OCI-LY7 (cell line): ENCODE measurements at places on chromosomes 13 and 19.

DNA sequence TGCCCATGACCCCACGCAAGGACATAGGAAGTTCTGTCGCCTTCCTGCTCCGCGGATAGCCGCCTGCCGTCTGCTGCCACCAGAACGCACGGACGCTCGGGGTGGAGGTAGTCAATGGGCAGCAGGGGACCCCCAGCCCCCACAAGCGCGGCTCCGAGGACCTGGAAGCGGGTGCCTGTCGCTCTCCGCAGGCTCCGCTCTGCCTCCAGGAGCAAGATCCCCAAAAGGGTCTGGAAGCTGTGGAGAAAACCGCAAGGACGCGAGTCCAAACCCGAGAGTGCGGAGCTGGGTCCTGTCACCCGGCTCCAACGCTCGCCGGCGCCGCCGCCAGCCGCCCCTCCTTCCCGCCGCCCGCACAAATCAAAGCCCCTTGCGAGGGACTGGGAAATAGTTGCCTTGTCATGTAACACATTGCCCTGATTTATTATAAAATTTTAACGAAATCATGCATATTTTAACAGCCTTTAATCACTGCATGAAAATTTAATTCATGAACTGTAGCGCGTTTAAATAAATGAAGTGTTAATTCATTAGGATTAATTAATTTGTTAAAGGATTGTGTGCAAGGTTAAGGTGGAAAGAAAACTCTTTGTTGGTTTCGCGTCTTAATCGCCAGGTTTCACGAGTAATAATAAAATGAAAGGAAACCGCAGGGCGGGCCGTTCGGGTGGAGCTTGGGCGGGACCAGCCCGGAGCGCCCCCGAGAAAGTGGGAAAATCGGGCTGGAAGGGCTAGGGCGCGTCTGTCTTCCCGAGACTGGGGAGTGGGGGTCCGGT, 5.5 kb upstream of the POU4F1 start:
- no peak for DNase-seq

DNA sequence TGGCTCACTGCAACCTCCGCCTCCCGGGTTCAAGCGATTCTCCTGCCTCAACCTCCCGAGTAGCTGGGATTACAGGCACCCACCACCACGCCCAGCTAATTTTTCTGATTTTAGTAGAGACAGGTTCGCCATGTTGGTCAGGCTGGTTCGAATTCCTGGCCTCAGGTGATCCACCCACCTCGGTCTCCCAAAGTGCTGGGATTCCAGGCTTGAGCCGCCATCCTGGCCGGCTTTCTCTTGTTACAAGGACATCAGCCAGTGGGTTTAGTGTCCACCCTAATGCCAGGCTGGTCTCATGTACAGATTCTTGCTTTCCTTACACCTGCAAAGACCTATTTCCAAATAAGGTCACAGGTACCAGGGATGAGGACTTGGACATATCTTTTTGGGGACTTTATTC, 6.8 kb downstream of the PIK3R2 start:
- DNase-seq, result no peak

- DNase-seq, result no peak
Measured at GRCh38 chr19:4505570-4506448, 12.5 kb downstream of the PLIN4 start.

DNA sequence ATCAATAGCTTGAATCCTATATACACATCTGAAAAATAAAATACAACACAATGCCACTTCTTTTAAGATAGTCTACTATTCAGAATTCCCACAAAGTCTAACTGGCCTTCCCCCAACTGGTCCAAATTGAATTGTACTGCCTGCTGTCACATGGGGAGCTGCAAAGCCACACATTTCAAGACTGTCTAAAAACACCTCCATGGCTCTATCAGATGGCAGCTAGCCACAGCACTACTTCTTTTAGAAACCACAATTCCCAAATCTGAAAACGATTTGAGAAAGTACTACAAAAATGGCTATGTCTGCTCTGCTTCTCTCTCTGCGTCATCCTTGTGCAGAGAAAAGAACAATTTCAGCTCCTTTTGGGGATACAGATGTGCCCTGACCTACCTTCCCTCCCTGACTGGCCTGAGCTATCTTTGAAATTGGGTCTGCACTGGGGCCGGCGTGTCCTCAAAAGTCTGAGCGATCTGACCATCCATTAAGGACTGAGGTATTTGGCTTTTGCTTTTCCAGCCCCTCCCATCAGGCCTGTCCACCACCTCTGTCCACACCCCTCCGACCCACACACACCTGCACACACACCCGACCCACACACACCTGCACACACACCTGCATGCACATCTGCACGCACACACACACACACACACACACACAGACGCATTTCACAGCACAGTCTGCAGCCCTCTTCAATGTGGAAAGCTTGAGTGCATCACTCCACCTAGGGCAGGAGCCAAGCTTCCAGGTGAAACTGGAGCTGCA, 68.6 kb upstream of the IPO5 start:
- no peak for DNase-seq

- DNase-seq, result no peak
Measured at GRCh38 chr19:54659300-54659699, 3.5 kb upstream of the LILRB4 start.

- DNase-seq, result no peak
Measured at GRCh38 chr19:51365965-51366388, at the start of gene ETFB. TSS of gene ETFB (minus strand) at chr19:51366388. CDS start at chr19:51366326, 62 bp downstream.

- DNase-seq, result no peak
Measured at GRCh38 chr19:5334824-5335500, 5.7 kb downstream of the PTPRS start.
